ENCODE measurements at places on chromosomes 1 and 21.

- peak; percentile 10 for DNase-seq
Measured at GRCh38 chr1:95916616-95917015, 682.6 kb downstream of the RWDD3 start.

DNA sequence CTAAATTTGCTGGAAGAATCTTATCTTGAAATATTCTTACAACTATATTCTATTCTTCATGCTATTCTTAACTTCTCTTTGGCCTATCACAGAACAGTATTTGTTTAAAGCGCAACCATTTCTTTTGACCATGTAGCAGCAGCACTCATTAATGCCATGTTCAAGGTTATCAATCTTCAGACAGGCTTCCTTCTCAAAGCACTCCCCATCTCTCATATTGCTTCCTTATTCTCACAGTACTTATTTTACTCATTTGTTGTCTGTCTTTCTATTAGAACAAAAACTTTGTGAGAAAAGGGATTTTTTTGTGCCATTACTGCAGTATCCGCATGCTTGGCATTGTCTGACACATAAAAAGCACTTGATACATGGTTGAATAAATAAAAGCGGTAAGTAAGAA, 89.7 kb downstream of the ATP1B1 start:
- no peak for DNase-seq

DNA sequence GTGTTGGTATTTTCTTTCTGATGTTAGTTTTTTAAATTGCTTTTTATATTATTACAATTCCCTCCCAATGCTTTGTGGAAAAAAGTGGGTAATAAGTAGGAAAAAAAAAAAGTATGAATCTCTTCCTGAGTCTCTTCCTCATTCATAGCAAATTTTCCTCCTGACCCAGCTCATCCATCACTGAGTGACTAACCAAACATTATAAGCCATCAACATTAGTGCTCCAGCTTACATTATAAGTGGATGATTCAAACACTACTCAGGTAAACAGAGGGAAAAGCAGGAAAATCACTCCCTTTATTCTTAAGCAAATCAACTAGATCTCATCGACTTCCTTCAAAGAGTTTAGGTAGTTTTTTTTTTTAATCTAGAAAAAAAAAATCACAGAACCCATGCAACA, 15.4 kb upstream of the SAMD13 start:
- DNase-seq: peak; percentile 51

GRCh38 chr1:162206300-162206699, 136.8 kb downstream of the NOS1AP start:
- no peak for DNase-seq

- no peak for DNase-seq
Measured at GRCh38 chr21:34883491-34884271, 165.4 kb downstream of the RUNX1 start.

GRCh38 chr1:156608981-156609380, 7.7 kb upstream of the GPATCH4 start:
- DNase-seq: no peak

- DNase-seq: no peak
Measured at GRCh38 chr1:160308451-160309184, 23.7 kb upstream of the PEX19 start.

- peak; percentile 26 for DNase-seq
Measured at GRCh38 chr1:228445843-228446650, 29.4 kb upstream of the TRIM17 start.

GRCh38 chr1:16243215-16243610, 6.2 kb upstream of the CPLANE2 start:
- DNase-seq: no peak

DNA sequence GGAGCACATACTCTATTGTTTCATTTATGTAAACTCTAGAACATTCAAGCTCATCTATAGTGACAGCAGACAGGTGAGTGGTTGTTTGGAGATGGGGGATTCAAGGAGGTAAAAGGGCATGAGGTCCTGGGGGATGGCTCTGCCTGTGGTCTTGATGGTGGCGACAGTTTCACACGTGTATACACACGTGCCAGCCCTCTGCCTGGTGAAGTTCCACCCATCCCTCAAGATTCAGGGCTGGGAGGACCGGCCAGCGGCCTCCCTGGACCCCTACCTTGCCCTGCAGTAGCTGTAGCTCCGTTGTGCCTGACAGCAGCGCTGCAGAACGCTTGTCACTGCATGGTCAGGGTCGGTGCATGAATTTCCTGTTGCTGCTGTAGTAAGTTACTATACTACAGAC, 38.9 kb upstream of the UTS2 start:
- DNase-seq: no peak

- DNase-seq: no peak
Measured at GRCh38 chr21:22278366-22278765, 1280.2 kb downstream of the NCAM2 start.

DNA sequence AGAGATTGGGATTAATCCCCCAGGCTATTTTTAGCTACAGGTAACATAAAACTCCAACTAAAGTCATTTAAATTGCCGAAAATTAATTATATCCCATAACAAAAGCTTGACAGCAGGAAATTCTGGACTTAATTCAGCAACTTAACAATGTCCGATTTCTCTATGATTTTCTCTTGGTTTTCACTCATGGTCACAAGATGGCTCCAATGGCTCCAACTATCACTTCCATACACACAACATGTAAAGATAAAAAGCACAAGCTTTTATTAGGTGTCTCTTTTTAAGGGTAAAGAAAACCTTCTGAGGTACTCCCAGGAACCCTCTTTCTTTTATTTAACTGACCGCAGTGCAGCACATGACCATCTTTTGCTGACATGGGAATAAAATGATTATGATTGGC, 363.5 kb upstream of the PTBP2 start:
- DNase-seq: no peak

DNA sequence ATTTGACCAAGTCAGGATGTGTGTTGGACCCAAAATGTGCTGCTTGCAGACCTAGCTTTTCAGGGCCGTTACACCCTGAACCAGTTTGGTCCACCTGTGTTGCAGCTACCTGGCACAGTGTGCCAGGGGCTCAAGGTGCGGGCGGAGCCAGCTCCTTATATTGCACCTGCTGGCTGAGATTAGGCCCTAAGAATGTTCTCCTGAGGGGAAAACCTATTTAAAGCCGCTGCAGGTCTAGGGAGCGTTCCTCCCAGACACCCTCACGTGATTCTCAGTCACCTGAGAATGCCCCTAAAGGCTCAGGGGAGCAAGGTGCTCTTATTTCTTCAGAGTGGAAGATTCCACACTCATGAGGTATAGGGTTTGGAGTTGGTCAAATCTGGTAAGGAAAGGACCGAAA, 12.0 kb downstream of the GSTM3 start:
- no peak for DNase-seq

GRCh38 chr1:15616373-15617172, 685 bp upstream of the DDI2 start:
- DNase-seq: peak; percentile 51

DNA sequence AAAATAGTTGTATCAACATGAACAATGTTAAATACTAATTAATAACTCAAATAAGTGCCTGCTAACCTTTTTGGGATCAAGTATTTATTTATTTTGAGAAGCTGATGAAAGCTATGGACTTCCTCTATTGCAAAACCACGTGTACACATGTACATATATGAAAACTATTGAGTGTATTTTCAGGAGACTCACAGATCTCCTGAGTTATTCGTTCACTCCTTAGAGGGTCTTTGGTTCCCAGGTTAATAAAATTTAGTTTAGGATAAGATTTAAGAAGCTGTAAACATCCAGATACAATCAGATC, 130.5 kb downstream of the DISC1 start:
- DNase-seq: no peak

DNA sequence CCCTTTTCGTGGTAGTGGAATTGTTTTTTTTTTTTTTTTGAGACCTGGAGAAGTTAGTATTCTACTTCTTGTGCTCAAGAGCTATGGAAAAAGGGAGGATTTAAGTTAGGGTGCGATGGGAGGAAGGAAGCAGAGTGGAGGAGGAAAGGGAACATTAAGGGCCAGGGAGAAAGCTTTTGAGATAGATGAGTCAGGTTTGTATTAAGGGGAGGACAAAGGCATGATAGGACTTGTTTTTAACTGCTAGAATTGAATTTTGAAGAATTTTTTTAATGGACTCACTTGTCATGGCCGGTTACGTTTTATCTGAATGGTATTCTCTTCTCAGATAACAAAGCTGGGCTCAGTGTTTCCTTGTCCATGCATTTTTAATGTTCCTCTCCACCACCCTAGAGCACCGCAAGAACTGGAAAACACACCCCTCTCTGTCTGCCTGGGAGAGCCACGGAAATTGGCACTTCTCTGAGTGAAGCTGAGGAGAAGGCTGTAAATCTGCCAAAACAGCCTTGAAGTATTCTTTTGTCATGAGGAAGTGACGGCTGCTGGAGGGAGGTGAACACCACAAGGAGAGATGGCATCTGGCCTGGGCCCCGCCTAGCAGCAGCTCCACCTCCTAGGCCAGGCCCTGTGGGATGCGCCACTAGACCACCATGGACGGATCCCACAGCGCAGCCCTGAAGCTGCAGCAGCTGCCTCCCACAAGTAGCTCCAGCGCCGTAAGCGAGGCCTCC, 3.5 kb downstream of the NIPAL3 start:
- peak; percentile 67 for DNase-seq

DNA sequence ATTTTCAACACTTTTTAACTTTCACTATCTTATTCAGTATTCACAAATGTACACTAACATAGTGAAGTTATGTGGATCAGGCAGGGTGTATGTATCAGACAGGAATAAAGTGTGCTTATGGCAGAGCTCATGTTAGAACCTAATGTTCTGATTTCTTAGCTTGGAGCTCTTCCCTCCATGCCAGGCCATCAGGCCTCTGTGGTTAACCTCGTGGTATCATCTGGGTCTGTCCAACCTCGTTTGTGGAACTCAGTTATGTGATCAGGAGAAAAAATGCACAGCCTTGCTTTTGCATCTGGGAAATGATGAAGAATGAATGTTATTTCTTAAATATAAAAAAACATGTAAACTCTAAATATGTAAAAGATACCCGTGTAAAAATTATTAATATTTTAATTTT, 86.9 kb downstream of the MPZL1 start:
- DNase-seq: no peak

DNA sequence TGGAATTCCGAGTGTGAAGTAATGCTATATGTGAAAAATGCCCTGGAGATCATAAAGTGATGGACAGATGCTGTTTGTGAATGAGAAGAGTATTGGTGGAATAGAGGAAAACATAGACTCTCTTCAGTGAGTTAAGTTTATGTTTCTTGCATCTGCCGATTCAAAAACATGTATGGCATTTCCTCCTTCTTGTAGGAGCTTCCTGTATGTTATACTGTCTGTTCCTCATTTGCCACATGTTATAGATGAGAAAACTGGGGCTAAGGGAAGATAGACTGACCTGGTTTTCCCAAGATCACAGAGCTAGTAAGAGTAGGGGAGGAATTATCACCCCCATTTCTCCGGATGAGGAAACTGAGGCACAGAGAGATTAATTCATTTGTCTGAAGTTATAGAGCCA, 41.1 kb upstream of the IL20 start:
- peak; percentile 62 for DNase-seq

- peak; percentile 49 for DNase-seq
Measured at GRCh38 chr1:245575710-245576109, 420.9 kb downstream of the KIF26B start.

DNA sequence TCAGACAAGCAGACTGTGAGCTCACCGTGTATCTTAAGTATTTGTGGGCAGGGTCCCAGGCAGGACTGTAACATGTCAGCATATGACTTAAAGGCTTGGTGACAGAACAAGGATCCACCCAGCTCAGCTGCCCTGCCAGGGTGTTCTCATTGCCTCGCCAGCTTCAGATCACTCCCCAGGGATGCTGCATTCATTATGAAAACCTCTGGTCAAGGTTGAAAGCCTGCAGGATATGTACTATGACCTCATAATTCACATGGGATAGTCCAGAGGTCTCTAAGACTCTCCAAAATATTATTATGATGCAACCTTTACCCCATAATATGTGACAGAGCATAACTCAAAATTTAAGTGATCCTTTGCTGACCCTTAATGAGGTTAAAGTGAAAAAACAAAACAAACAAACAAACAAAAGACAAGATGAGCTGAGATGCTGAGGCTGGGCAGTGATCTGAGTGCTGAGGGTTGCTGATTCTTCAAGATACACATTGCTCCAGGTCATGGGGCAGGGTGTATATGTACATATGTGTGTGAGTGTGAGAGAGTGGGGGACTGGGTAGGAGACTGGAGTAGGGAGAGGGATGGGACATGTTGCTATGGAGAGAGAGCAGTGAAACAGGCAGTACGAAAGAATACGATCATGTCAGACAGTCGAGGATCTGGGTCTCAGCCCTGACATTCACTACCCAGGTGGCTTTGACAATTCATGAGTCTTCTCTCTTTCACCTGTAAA, 98.8 kb upstream of the DUSP10 start:
- DNase-seq: no peak

DNA sequence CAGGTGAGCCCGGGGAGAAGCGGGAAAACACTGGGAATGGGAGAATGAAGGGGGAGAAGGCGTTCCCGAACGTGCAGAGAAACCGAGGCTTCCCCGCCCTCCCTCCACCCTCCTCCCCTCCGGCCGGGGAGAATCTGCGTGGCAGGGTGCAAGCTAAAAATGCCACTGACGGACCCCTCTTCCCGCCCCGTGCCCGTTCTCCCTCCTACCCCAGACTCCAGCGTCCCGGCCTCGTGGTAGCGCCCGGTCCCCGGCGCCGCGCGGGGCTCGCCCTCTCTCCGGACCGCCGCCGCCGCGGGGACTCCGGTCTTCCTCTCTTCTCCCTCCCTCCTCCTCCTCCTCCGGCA, 81.6 kb upstream of the AK4 start:
- DNase-seq: peak; percentile 6

- no peak for DNase-seq
Measured at GRCh38 chr1:67446893-67447292, 16.7 kb upstream of the SERBP1 start.

DNA sequence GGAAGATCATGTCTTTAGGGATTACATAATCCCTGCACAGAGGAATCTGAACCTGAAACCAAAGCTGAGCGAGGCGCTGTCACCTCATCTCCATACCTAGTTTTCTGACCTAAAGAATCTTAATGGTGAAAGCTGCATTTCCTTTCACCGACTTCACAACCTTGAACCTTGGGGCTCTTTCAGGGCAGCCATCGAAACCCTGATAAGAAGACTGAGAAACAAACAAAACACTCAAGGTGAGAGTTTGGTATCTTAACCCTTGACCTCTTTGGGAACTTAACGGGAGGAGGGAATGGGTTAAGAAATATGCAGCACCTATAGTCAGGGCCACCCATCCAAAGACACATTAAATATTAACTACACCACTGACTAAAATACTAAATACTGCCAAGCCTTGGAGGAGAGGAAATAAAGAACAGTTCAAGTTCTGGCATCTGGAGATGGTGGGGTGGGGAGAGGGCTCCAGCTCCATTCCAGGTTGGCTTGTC, 2.0 kb downstream of the C1orf116 start:
- DNase-seq: no peak

DNA sequence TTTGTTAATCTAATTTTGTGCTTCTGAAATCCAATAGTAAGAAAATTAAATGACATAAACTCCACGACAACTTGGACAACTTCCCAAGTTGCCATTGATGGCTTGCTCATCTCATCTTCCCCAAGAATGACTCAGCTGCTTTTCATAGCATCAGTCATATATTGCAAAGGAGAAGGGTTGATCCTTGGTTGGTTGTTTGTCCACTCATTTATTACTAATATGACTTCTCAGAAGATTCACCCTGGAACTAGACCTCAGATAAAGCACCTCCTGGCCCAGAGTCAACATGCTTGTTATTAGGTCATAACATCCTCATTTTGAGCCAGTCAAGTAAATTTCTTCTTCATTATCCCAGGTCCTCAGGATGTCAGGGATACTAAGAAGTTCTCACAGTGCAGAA, 2.3 kb upstream of the LCE3D start:
- DNase-seq: no peak

GRCh38 chr1:215899901-215900300, 332.8 kb downstream of the KCTD3 start:
- DNase-seq: no peak

- peak; percentile 47 for DNase-seq
Measured at GRCh38 chr1:36204347-36204909, 19.8 kb upstream of the THRAP3 start.

Data from fibroblast of skin of right biceps (primary cell).